ENCODE measurements at places on chromosomes 6 and 20. TPM values are rescaled to one million over a fixed set of nuclear protein-coding genes. Genes with fewer than 3 reads are reported as not detected.

The PTPRT gene
- polyA plus RNA-seq: not detected

The INSM1 gene
- not detected for polyA plus RNA-seq

- DNase-seq: no peak
Measured at GRCh38 chr6:35718911-35719381, 17.9 kb upstream of the ARMC12 start.

DNA sequence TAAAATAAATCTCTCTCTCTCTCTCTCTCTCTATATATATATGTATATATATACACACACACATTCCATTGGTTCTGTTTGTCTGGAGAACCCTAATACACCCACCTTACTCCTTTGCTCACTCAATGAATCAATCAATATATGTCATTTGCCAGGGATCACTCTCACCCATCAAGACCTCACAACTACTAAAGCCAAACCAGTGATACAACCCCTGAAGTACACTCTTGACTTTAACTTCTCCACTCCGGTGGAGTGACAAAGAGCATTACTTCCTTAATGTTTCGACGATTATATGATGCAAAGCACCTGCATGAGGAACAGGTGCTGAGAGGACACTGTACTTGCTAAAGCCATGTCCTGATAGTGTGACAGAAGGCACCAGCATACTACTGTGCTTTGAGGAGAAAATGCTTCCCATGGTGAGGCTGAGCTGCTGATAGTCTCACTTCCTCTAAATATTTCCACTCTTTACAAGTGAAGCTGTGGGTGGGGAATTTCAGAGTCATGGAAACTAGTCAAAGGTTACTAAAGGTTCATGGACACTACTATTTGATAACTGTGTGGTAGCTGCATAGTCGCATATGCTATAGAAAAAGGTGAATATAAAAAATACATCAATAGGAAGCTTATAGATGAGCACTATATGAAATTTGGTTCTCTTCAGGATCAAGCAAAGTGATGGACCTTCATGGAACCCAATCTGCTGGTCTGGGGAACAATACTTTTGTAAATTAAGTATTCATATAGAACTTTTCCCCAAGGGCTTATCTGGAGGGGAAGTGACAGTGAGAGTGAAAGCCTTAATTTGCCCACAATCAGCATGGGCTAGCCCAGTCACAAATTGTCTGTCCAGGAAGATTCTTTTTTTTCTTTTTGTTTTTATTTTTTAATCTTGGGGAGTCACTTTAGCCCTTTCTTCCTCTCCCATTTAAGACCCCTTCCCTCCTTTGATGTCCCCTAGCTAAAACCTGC lies 141.9 kb upstream of the NEDD9 start:
- DNase-seq: no peak

- DNase-seq: no peak
Measured at GRCh38 chr20:38715646-38716045, 8.6 kb upstream of the SLC32A1 start.

Data from CD8-positive, alpha-beta memory T cell (primary cell).